ENCODE measurements at places on chromosomes 16 and 17.

GRCh38 chr17:39643271-39643670, 6.3 kb downstream of the STARD3 start:
- no peak for ATAC-seq

- ATAC-seq = no peak
Observed at GRCh38 chr16:70396246-70396904, 42.5 kb downstream of the ST3GAL2 start.

GRCh38 chr16:85003725-85004586, 7.4 kb downstream of the ZDHHC7 start:
- no peak for ATAC-seq

DNA sequence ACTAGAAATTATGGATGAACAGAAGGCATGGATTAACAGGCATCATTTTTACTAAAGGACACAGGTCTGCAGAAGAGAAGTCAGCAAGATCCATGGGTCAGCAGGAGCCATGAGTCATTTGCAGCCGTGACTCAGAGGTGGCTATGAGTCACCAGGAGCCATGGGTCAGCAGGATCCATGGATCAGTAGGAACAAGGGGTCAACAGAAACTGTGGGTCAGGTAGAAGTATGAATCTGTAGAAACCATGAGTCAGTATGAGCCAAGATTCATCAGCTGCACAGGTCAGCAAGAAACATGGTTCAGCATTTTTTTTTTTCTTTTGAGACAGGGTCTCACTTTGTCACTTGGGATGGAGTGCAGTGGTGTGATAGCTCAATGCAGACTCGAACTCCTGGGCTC, 58.2 kb upstream of the HS3ST4 start:
- no peak for ATAC-seq

DNA sequence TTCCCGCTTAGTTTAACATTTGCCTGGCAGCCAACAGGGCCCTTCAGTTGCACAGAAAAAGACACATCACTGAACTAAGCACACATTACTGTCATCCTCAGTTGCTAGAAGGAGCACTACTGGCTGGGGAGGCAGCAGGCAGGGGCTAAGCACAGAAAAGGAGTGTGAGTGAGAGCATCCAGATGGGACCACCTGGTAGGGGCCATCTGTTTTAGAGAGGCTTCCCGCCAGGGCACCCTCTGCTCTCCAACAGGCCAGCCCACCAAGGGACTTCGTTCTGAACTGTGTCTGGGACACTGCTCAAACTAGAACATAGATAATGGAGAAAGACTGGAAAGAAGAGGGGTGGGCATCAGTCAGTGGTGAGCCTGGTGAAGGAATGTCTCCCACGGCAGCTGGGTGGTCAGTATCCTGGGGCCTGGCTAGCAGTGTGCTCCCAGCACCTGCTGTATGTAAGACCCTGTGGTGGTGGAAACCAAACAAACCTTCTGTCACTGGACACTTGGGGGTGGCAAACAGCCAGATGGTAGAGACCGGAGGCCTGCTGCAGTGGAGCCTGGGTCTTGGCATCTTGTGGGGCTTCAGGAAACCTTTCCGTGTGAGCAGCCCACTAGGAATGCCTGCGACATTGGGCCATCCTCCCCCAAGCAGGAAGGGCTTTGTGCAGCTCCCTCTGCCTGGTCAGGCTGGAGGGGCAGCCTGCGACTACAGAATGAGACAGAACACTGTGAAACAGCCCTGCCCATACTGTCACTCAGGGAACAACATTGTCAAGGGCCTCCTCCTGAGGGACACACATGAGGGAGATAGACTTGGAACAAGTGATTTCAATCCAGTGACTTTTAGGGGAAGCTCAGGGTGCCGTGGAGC, 12.8 kb upstream of the RANGRF start:
- no peak for ATAC-seq

DNA sequence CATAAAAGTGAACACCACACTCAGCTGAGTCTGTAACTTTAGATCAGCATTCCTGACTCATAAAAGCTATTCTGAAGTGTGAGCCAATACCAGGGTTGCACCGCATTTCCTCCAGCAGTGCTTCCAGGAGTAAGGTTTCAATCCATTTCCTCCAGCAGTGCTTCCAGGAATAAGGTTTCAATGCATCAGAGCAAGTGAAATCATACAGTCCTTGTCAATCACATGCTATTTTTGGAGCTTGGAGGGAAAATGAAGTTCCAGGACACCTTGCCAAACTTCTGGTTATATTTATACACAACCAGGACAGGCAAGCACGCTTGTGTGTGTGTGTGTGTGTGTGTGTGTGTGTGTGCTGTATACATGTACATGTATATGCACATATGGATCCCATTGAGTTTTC, 327.6 kb downstream of the GRIN2A start:
- no peak for ATAC-seq

DNA sequence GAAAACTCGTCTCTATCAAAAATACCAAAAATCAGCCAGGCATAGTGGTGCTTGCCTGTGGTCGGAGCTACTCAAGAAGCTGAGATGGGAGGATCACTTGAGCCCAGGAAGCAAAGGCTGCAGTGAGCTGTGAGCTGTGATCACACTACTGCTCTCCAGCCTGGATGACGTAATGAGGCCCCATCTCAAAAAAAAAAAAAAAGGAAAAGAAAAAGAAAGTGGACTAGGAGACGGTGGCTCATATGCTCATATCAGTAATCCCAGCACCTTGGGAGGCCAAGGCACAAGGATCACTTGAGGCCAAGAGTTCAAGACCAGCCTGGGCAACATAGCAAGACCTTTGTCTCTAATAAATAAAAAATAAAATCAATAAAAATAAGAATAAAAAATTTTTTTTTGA, 8.8 kb upstream of the SUMO2 start:
- no peak for ATAC-seq

DNA sequence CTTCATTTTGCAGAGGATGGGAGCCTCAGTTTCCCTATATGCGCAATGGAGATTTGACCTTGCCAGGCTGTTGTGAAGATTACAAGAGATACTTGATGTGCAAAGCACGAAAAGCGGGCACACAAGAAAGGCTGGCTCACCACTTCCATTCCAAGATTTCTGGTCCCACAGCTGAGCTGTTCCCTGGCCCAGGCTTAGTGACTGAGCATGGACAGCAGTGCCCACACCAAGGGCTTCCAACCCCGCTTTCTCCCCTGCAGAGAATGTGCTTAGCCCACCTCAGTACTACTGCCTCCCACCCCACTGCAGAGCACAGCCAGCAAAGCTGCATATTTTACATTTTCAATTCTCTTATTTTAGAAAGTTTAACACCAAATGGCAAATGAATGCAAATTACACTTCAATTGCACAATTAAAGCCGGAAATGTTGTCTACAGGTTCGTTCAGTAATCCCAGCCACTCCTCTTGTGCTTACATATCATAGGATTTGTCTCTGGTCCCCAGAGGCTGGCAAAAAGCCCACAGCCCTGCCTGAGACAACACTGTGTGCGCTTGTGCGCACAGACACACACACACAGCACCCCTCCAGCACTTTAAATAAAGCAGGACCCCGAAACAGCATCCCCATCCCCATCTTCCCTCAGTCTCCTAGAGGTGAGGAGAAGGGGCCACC, 51.8 kb downstream of the VAC14 start:
- ATAC-seq = no peak

DNA sequence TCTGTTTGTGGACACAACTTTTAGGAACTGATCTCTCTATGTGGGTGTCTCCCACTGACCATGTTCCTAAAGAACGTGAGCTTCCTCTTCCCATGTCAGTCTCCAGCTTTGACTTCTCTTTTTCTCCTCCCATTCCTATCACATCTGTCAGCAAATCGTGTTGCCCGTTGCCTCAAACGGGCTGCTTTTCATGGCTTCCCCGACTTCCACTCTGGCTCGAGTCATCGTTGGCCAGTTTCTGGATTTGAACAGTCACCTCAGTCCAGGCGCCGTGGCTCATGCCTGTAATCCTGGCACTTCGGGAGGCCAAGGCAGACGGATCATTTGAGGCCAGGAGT, 5.4 kb downstream of the ABCC1 start:
- no peak for ATAC-seq

- no peak for ATAC-seq
Observed at GRCh38 chr16:55384288-55385247, 60.6 kb downstream of the IRX6 start.

- ATAC-seq = no peak
Observed at GRCh38 chr17:16676676-16677268, 13.3 kb upstream of the CCDC144A start.

- ATAC-seq = no peak
Observed at GRCh38 chr17:79116575-79117368, 42.1 kb downstream of the ENGASE start.

DNA sequence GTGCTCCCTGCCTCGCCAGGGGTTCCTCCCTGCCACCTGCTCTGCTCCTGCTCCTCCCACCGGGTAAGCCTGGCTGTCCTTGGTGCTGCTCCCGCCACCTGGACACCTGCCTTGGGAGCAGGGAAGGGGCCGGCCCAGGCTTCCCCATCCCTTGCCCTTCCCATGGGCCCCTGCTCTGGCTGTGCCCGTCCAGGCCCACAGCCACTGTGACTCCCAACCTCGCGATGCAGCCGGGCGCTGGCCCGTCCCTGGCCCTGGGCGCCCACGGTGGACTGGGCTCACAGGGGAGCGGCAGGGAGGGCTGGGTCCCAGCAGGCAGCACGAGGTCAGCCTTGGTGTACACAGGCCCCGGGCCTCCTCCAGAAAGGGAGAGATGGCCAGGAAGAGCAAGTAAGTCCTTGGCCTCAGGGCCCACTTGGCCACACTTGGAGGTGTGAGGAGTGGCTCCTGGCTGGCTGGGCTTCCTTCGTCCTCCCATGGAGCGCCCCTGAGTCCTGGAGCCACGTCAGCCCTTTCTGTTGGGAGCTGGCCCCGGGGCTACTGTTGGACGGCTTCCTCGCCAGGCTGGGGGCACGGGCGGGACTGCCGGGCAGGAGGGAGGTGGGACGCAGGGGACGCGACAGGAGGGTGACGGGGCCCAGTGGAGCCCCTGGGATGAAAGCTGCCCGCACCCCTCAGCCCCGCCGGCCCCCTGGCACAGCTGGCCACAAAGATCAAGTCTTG, 15.3 kb downstream of the ENGASE start:
- ATAC-seq = no peak

DNA sequence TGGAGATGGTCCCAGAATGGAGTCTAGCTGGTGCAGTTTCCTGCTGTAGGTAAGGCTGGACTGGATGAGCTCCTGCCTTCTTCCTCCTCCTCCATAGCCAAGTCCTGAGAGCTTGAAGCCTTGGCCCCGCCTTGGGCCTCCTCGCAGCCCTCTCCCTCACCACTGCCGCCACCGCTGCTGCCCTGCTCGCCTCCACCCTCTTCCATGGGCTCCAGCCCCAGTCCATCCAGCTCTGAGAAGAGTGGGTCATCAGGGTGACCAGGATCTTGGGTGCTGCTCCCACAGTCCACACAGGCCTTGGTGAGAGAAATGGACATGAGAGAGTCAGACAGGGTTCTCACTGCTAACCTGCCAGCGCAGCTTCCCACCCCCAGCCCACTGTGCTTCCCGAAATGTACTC, 11.2 kb downstream of the PER1 start:
- no peak for ATAC-seq

- no peak for ATAC-seq
Observed at GRCh38 chr17:51662204-51663056, 402.1 kb downstream of the UTP18 start.
